Activated CD4-positive, alpha-beta T cell treated with anti-CD3 and anti-CD28 coated beads, Interleukin-2, amount 10 ng/mL, durations not matched to agents 24 days and 14 days (primary cell): ENCODE measurements at places on chromosomes 1 and 21. TPM values are rescaled to one million over a fixed set of nuclear protein-coding genes. Genes with fewer than 3 reads are reported as not detected.

Gene IL20
- total RNA-seq = not detected in 2 replicates

Gene HMGB4
- total RNA-seq = not detected in 2 replicates

DNA sequence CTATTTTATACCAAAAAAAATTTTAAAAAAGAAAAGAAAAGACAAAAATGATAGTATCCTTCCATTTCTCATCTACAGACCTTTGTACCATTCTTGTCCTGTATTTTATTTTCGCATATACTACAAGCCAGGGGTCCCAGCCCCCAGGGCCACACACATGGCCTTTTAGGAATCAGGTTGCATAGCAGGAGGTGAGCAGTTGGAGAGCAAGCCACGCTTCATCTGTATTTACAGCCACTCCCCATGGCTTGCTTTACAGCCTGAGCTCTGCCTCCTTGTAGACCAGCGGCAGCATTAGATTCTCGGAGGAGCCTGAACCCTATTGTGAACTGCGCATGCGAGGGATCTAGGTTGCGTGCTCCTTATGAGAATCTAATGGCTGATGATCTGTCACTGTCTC is 39.8 kb downstream of the RASSF5 start:
- no peak overlapping the region for H3K4me3 ChIP-seq
- peaks cover 6% of the 10 kb centered on the region for H3K36me3 ChIP-seq
- H3K27ac ChIP-seq = no peak overlapping the region
- peaks cover 31% of the 10 kb centered on the region for H3K4me1 ChIP-seq

- no peaks in the 10 kb centered on the region for H3K36me3 ChIP-seq
- no peaks in the 10 kb centered on the region for H3K27me3 ChIP-seq
- no peak overlapping the region for H3K4me3 ChIP-seq
- H3K4me1 ChIP-seq = peaks cover 2% of the 10 kb centered on the region
Measured at GRCh38 chr1:14111121-14111520, 411.1 kb downstream of the PRDM2 start.

- H3K27ac ChIP-seq = no peak overlapping the region
- no peaks in the 10 kb centered on the region for H3K27me3 ChIP-seq
- H3K4me1 ChIP-seq = peaks cover 7% of the 10 kb centered on the region
- H3K4me3 ChIP-seq = no peak overlapping the region
Measured at GRCh38 chr1:28409090-28409489, 39.5 kb downstream of the PHACTR4 start.

DNA sequence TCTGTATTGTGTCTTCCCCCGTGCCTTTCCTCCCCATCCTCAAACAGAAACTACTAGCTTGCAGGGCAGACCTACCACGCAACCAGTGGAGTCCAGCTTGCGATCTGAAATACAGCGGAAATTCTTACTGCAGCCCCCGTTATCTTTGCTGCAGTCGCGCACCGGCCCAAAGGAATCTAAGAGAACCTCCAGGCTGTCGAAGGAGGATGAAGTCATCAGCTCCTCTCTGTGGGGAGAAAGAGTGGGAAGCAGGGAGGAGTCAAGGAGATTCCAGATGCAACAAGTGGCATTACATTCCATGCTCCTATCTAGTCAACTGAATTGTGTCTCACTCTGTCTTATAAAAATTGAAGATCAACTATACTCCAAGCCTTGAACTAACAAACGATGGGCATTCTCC is 206.9 kb downstream of the ASTN1 start:
- H3K36me3 ChIP-seq = no peaks in the 10 kb centered on the region
- no peaks in the 10 kb centered on the region for H3K27me3 ChIP-seq
- H3K4me1 ChIP-seq = no peaks in the 10 kb centered on the region
- H3K27ac ChIP-seq = no peak overlapping the region
- H3K4me3 ChIP-seq = no peak overlapping the region
- DNase-seq = no peak

DNA sequence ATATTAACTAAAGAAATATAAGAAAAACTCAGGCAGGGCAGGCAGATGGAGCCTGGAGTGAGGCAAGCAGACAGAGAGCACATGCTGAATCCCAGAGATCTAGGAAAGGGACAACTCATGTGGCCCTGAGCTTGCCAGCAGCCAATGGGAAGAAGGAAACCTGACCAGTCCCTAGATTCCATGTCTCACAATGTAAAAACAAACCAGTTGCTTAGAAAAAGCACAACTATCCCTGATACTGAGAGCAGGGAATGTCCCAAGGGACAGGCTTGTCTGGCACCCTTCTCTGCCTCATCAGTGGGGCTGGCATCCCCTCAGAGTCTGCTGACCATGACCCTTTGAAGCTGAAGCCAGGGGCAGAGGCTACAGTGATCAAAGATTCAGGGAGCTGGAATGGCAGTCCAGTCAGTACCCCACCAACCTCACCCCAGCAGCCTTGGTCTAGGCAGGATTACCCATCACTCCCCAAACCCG is 27.8 kb downstream of the HSPG2 start:
- H3K27me3 ChIP-seq = no peaks in the 10 kb centered on the region
- no peaks in the 10 kb centered on the region for H3K36me3 ChIP-seq
- DNase-seq = no peak
- H3K27ac ChIP-seq = peak overlapping the region; percentile 55

DNA sequence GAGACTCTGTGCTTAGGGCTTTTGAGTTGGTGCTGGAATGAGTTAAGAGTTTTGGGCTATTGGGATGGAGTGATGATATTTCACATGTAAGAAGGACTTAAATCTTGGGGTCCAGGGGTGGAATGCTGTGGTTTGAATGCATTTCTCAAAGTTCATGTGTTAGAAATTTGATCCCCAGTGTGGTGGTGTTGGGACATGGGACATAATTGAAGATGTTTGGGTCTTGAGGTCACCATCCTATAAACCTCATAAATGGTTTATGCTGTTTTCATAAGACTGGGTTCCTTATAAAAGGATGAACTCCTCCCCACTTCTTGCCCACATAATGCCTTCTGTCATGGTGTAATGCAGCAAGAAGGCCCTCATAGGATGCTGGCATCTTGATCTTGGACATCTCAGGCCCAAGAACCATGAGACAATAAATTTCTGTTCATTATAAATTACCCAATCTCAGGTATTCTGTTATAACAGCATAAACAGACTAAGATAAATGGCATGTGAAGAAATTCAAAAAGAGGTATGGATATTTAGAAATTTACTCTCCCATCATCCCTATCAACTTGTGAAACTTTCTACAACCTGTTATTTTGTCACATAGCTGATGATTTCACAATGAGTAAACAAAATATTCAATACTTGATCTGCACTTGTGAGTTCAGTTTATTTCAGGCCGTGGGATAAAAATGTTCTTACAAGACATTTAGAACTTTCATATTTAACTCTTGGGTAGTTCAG is 48.0 kb upstream of the NEK7 start:
- no peak for DNase-seq
- H3K4me1 ChIP-seq = no peaks in the 10 kb centered on the region
- peaks cover under 1% of the 10 kb centered on the region for H3K27me3 ChIP-seq
- H3K27ac ChIP-seq = no peak overlapping the region

GRCh38 chr1:240100371-240100934 is 8.8 kb downstream of the FMN2 start:
- no peak for DNase-seq
- H3K27ac ChIP-seq = no peak overlapping the region
- H3K4me3 ChIP-seq = no peak overlapping the region
- H3K4me1 ChIP-seq = no peaks in the 10 kb centered on the region
- H3K36me3 ChIP-seq = no peaks in the 10 kb centered on the region

DNA sequence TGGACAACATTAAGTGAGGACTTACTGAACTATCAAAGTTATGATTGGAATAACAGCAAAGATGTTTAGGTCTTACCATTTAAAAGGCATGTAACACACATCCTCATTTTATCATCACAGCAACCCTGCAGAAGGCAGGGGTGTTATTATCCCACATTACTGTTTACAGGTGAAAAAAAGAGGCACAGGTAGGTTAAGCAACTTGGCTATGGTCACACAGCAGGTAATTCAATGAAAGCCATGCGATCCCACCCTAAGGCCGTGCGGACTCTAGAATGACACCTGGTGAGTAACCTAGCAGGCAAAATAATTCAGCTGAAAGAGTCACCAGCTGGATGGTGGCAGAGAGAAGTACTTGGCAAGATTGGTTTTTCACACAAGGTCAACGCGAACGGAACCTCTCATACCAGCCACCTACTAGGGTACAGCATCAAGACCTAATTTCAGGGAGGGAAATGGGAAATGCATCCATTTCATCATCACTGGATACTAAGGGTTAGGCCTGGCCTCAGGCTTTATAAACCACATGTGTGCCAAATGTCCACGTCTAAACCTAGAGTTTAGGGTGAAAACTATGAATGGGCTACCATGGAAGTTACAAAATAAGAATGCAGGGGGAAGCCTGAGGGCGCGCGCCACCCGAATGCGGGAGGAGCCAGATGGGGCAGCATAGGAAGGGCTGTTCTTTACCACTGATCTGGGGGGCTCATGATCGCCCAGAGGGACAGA is 85.3 kb downstream of the SLC66A1 start:
- H3K4me1 ChIP-seq = peaks cover 34% of the 10 kb centered on the region
- DNase-seq = no peak
- no peak overlapping the region for H3K4me3 ChIP-seq

GRCh38 chr1:212285685-212286555 is 710 bp downstream of the PPP2R5A start:
- H3K36me3 ChIP-seq = peaks cover 9% of the 10 kb centered on the region
- H3K4me1 ChIP-seq = peaks cover 36% of the 10 kb centered on the region
- H3K27me3 ChIP-seq = no peaks in the 10 kb centered on the region
- DNase-seq = peak; percentile 92
- H3K27ac ChIP-seq = peak overlapping the region; percentile 96

DNA sequence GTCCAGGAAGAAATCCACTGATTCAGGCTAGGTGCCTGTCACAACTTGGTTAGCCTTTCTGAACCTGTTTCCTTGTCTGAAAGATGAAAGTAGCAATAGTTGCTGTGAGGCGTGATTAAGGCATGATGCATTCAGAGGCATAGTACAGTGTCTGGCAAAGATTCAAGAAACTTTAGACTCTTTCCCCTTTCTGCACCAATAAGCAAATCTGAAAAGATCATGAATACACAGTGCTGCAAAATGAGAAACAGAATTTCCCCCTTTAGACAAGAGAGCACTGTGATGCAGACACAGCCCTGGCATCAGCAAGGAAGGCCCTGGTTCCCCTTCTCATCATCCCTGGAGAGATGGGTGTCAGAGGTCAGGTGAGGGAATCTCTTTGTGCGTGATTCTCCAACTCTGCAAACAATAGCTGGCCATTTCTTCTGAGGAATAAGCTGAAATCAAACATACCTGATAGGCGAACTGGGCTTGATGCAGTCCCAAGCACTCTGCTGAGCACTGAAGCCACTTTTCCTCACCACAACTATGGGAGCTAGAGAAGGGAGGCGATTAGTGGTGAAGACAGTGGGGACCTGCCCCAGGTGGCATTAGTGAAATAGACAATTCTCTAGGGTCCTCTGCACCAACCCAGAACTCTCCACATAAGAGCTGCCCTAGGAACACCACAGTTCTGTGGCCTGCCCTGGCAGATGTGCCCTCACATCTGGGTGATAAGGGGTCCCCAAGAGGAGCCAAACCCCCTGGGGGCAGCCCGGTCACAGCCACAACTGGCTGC is 41.7 kb downstream of the ITPKB start:
- H3K27me3 ChIP-seq = no peaks in the 10 kb centered on the region
- DNase-seq = no peak
- H3K4me1 ChIP-seq = peaks cover 38% of the 10 kb centered on the region
- H3K36me3 ChIP-seq = peaks cover 24% of the 10 kb centered on the region

DNA sequence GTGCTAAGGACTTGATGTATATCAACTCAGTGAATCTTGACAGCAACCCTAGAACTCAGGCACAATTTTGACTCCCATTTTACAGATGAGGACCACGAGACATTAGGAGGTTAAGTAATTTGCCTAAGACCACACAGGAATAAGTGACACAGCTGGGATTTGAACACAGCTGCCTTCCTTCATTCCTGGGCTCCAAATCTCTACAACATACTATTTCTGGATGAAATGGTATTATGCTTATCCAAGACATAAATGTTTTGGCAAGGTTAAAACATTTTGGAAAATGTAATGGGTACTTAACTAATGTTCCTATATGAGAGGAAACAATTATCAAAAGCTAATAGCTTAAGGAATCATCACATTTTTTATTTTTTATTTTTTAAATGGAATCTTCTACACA is 4.8 kb downstream of the CLDN8 start:
- DNase-seq = no peak
- no peaks in the 10 kb centered on the region for H3K4me1 ChIP-seq
- H3K4me3 ChIP-seq = no peak overlapping the region
- H3K36me3 ChIP-seq = no peaks in the 10 kb centered on the region

DNA sequence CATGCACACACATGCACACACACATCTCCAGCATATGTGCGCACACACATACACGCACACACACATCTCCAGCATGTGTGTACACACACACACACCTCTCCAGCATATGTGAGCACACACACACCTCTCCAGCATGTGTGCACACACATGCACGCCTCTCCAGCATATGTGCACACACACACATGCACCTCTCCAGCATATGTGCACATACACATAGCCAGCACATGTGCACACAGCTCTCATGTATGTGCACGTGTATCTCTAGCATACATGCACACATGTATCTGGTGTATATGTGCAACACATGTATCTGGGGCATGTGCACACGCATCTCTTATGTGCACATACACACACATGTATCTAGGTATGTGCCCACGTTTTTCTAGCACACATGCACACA is 57.9 kb downstream of the SLC19A1 start:
- no peak for DNase-seq
- peak overlapping the region; percentile 7 for H3K27ac ChIP-seq
- H3K27me3 ChIP-seq = no peaks in the 10 kb centered on the region
- H3K4me1 ChIP-seq = peaks cover 13% of the 10 kb centered on the region

DNA sequence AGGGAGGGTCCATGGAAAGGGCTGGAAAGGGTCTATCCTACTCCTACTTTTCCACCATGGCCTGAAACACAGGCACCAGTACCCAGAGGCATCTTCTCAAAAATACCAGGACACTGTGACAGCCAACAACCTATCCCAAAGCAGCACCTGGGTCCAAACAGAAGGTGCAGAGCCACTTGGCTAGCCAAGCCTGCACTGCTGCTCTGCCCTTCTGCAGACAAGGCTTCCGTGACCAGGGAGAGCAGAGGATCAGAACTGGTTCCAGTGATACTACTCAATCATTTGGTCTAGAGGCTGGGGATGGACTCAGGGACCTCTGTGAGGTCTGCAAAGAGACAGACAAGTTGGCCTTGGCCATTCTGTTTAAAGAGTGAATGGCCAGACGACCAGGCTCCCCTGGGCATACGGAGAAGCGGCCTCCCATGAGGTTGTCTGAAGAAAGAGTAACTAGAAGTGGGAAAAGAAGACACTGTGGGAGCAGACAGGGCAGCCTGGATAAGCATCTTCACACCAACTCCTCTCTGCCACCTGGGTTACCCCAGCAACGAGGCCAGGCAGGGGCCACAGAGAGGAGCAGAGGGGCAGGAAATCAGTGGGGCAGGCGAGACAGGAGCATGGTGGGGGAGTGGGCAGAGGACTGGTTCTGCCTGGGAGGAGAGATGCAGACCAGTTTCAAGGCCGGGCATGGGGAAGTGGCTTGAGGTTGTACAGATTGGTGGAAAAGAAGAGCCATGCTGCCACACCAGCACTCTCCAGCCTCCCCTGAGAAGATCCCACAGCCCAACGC is 5.7 kb downstream of the KCNN3 start:
- H3K27me3 ChIP-seq = peaks cover 23% of the 10 kb centered on the region
- DNase-seq = no peak
- H3K36me3 ChIP-seq = no peaks in the 10 kb centered on the region
- no peak overlapping the region for H3K27ac ChIP-seq
- no peak overlapping the region for H3K4me3 ChIP-seq

GRCh38 chr1:12196641-12197482 is 30.1 kb downstream of the TNFRSF1B start:
- H3K4me1 ChIP-seq = peaks cover 34% of the 10 kb centered on the region
- H3K27ac ChIP-seq = no peak overlapping the region
- no peak overlapping the region for H3K4me3 ChIP-seq
